Upper lobe of right lung (tissue), 1 donor: ENCODE measurements at places on chromosomes 16 and 17. TPM values are rescaled to one million over a fixed set of nuclear protein-coding genes. Genes with fewer than 3 reads are reported as not detected.

- no peak overlapping the region for H3K27ac ChIP-seq
- H3K4me1 ChIP-seq, result no peaks in the 10 kb centered on the region
- H3K4me3 ChIP-seq, result no peak overlapping the region
- no peak for DNase-seq
- H3K27me3 ChIP-seq, result no peaks in the 10 kb centered on the region
Measured at GRCh38 chr16:66598111-66598510, 6.4 kb upstream of the CMTM3 start.

- H3K27ac ChIP-seq, result peak overlapping the region; percentile 99
- no peaks in the 10 kb centered on the region for H3K27me3 ChIP-seq
- peaks cover 44% of the 10 kb centered on the region for H3K4me1 ChIP-seq
- peak; percentile 77 for DNase-seq
- H3K36me3 ChIP-seq, result peaks cover 8% of the 10 kb centered on the region
Measured at GRCh38 chr17:4142107-4142900, 526 bp downstream of the ZZEF1 start.

GRCh38 chr17:44776628-44777393 lies 18.0 kb downstream of the ADAM11 start:
- H3K4me1 ChIP-seq, result peaks cover 17% of the 10 kb centered on the region
- no peaks in the 10 kb centered on the region for H3K36me3 ChIP-seq

Gene KRT15
- 24.3 TPM for total RNA-seq

- peaks cover 43% of the 10 kb centered on the region for H3K36me3 ChIP-seq
- H3K4me1 ChIP-seq, result no peaks in the 10 kb centered on the region
- no peaks in the 10 kb centered on the region for H3K27me3 ChIP-seq
Measured at GRCh38 chr17:78853926-78854394, 13.3 kb upstream of the USP36 start.

Gene ADAM11
- 0.43 TPM for total RNA-seq

GRCh38 chr16:77679391-77679790 lies 42.9 kb upstream of the NUDT7 start:
- H3K27me3 ChIP-seq, result no peaks in the 10 kb centered on the region
- no peak overlapping the region for H3K4me3 ChIP-seq
- no peak for DNase-seq
- no peaks in the 10 kb centered on the region for H3K36me3 ChIP-seq
- peaks cover 3% of the 10 kb centered on the region for H3K4me1 ChIP-seq

DNA sequence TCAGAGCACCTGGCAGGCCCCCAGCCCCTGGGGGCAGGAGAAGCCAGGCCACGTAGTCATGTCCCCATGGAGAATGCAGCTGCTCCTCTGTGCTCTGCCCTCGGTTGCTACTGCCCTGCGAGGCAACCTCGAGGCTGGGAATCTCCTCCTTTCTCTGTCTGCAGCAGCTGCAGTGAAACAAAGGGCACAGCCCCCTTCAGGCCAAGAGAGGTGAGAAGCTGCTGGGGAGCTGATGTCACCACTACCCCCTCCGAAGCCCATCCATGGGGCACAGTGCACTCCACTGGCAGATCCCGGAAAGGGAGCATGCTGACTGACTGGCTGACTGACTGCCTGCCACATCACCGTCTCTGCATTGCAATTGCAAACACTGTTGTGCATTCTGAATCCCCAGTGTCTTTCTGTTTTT lies 103.7 kb downstream of the GRIN2A start:
- H3K27ac ChIP-seq, result no peak overlapping the region
- no peak for DNase-seq
- H3K27me3 ChIP-seq, result no peaks in the 10 kb centered on the region
- peaks cover 8% of the 10 kb centered on the region for H3K4me1 ChIP-seq
- H3K36me3 ChIP-seq, result no peaks in the 10 kb centered on the region
- no peak overlapping the region for H3K4me3 ChIP-seq

DNA sequence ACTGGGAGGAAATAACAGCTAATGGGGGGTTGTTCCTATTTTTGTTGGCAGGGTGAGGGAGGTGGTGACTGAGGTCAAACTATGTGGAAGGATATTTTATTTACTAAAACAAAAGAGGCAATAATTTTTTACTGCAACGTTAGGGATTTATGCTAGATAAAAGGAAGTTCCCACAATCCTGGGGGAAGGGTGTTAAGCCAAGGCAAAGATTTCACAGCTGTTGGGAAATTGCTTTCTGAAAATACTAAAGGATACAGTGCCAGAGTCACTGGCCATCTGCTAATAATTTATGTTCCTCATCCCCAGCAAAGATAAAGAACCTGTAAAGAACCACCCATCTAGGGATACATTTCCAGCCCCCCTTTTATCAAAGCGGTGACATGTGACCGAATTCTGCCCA lies 756.0 kb upstream of the RBFOX1 start:
- no peaks in the 10 kb centered on the region for H3K27me3 ChIP-seq
- no peak overlapping the region for H3K4me3 ChIP-seq
- no peak overlapping the region for H3K27ac ChIP-seq
- no peaks in the 10 kb centered on the region for H3K36me3 ChIP-seq
- no peak for DNase-seq
- H3K4me1 ChIP-seq, result no peaks in the 10 kb centered on the region

- no peak for DNase-seq
- no peak overlapping the region for H3K27ac ChIP-seq
- no peaks in the 10 kb centered on the region for H3K4me1 ChIP-seq
- H3K27me3 ChIP-seq, result no peaks in the 10 kb centered on the region
- no peaks in the 10 kb centered on the region for H3K36me3 ChIP-seq
Measured at GRCh38 chr16:55379876-55380390, 55.9 kb downstream of the IRX6 start.

GRCh38 chr16:85146922-85147651 lies 34.8 kb upstream of the CIBAR2 start:
- H3K27ac ChIP-seq, result peak overlapping the region; percentile 65
- no peaks in the 10 kb centered on the region for H3K36me3 ChIP-seq
- peaks cover 5% of the 10 kb centered on the region for H3K4me1 ChIP-seq
- H3K4me3 ChIP-seq, result no peak overlapping the region
- DNase-seq, result no peak
- no peaks in the 10 kb centered on the region for H3K27me3 ChIP-seq

Gene APOBR
- 17.7 TPM for total RNA-seq

DNA sequence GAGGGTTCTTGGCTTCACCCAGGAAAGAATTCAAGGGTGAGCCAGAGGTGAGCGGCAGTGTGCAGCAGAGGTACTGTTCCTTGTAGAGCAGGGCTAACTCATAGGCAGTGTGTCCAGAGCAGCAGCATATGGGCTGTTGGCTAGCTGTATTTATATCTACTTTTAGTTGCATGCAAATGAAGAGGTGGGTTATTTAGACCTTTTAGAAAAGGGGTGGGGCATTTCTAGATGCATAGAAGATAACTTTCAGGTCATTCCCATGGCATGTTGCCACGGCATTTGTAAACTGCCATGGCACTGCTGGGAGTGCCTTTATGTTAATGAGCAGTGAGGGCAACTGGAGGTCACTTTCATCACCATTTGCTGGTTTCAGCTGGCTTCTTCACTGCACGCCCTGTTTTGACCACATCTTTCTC lies 141.0 kb downstream of the STX8 start:
- DNase-seq, result no peak
- no peaks in the 10 kb centered on the region for H3K36me3 ChIP-seq
- peaks cover 9% of the 10 kb centered on the region for H3K4me1 ChIP-seq
- no peak overlapping the region for H3K27ac ChIP-seq
- no peaks in the 10 kb centered on the region for H3K27me3 ChIP-seq

Gene FAM171A2
- total RNA-seq, result 1.8 TPM

GRCh38 chr17:841313-841712 lies 59.2 kb downstream of the MRM3 start:
- H3K27me3 ChIP-seq, result no peaks in the 10 kb centered on the region
- DNase-seq, result no peak
- peaks cover under 1% of the 10 kb centered on the region for H3K4me1 ChIP-seq
- no peak overlapping the region for H3K4me3 ChIP-seq
- no peaks in the 10 kb centered on the region for H3K36me3 ChIP-seq

- H3K27me3 ChIP-seq, result no peaks in the 10 kb centered on the region
- DNase-seq, result no peak
- no peaks in the 10 kb centered on the region for H3K4me1 ChIP-seq
- H3K4me3 ChIP-seq, result no peak overlapping the region
- H3K36me3 ChIP-seq, result no peaks in the 10 kb centered on the region
Measured at GRCh38 chr16:86277221-86277620, 233.1 kb upstream of the FOXF1 start.

- no peak overlapping the region for H3K27ac ChIP-seq
- no peaks in the 10 kb centered on the region for H3K36me3 ChIP-seq
- H3K4me3 ChIP-seq, result no peak overlapping the region
- H3K4me1 ChIP-seq, result no peaks in the 10 kb centered on the region
- no peak for DNase-seq
Measured at GRCh38 chr17:73064084-73064938, 28.2 kb downstream of the SLC39A11 start.

GRCh38 chr16:19167710-19168370 lies at the start of gene SYT17:
TSS of gene SYT17 (plus strand) at chr16:19168240. CDS start at chr16:19168647, 407 bp downstream.
- no peaks in the 10 kb centered on the region for H3K27me3 ChIP-seq
- peak within 1 kb of the TSS; percentile 84 for H3K27ac ChIP-seq
- DNase-seq, result peak; percentile 92
- H3K36me3 ChIP-seq, result no peaks in the 10 kb centered on the region
- H3K4me3 ChIP-seq, result peak within 1 kb of the TSS; percentile 66

Gene SLC52A1
- 0.26 TPM for total RNA-seq

Gene DBNDD1
- total RNA-seq, result 7.0 TPM

DNA sequence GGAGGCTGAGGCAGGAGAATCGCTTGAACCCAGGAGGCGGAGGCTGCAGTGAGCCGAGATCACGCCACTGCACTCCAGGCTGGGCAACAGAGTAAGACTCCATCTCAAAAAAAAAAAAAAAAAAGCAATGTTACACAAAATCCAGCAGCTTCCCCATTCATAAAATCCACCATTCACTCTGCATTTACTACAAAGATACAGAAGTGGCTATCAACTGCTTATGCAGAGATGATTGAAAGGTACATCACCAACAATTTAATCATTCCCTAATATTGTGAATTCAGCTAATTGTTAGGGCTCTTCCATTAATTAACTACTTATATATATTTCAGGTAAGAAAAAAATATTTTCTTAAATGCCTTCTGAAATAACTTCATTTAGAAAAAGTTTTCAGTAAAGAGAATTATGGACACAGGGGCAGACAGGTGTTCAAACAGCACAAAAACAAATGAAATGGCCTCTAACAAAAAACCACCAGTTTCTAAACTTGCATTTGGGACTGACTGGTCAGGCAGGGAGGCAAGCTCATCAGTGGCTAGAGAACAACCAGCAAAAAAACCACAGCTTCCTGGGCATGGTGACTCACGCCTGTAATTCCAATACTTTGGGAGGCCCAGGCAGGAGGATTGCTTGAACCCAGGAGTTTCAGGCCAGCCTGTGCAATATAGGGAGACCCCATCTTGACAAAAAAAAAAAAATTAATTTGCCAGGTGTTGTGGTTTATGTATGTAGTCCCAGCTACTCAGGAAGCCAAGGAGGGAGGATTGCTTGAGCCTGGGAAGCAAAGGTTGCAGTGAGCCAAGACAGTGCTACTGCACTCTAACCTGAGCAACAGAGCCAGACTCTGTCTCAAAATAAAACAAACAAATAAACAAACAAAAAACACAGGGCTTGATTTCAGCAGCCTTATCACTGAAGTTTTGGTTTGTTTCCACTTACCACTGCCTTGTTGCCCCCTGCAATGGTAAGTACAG lies 26.3 kb downstream of the ERN1 start:
- no peaks in the 10 kb centered on the region for H3K27me3 ChIP-seq
- no peak for DNase-seq
- H3K4me3 ChIP-seq, result no peak overlapping the region
- H3K4me1 ChIP-seq, result peaks cover 11% of the 10 kb centered on the region
- no peak overlapping the region for H3K27ac ChIP-seq

DNA sequence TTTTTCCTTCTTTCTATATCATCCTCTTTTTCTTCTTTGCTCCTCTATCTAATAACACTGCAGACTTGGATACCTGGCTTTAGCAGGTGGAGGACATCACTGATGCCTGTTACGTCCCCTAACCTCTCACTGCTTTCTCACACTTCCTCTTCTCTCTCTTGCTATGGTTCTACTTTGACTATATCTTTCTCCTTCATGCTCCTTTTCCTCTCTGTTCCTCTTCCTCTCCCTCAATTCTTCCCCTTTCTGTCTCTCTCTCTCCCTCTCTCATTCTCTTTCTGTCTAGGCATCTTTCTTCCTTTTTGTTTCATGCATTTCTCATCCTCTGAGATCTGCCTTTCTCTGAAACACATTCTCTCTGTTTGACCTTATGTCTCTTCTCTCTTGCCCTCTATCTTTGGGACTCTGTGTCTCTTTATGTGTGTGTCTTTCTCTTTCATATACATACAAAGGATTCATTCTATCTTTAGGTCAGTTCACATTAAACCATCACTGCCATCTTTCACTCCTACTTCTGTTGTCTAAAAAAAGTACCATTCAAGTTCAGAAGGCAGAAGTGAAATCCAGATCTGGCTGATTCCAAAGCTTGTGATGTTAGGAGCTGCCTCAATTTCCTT lies 353.7 kb downstream of the SHISA9 start:
- no peaks in the 10 kb centered on the region for H3K4me1 ChIP-seq
- no peak overlapping the region for H3K4me3 ChIP-seq
- no peak overlapping the region for H3K27ac ChIP-seq

Gene NOS2
- total RNA-seq, result 0.55 TPM

DNA sequence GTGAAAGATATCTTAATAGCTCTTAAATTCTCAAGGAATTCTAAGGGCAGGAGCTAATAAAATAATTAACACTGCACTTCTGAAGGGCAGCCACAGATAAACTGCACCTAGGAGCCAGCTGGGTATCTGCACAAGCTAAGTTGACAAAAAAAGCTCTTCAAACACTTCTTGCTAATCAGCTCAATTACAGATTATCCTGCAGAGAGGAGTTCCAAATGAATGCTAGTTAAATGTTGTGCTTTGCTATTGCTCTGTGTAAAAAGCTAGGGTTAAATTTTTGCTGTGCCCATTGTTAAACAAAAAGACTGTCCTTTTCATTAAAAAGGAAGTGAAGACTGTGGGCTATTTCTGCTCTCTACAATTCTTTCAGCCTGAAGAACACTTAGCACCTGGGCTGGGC lies 158.5 kb upstream of the SHISA6 start:
- H3K27ac ChIP-seq, result no peak overlapping the region
- no peaks in the 10 kb centered on the region for H3K36me3 ChIP-seq
- no peak overlapping the region for H3K4me3 ChIP-seq
- H3K4me1 ChIP-seq, result no peaks in the 10 kb centered on the region

DNA sequence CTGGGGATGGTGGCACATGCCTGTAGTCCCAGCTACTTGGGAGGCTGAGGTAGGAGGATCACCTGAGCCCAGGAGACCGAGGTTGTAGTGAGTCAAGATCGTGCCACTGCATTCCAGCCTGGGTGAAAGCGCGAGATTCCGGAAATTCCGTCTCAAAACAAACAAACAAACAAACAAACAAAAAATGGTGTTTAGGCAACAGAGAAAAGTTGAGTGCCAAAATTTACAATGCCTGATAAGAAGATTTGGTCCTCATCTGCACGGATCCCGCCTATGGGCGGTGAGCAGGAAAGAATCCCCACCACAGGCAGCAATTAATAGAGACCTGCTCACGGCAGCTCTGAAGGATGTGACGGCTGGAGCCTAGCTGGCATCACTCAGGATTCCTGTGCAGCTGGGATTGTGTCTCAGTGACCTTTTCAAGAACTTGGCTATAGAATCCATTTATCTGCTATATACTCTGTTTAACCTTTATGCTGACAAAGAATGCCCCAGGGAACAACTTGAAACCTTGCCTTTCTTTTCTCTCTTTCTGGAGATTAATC lies 14.0 kb upstream of the TEX2 start:
- H3K27me3 ChIP-seq, result no peaks in the 10 kb centered on the region
- H3K4me3 ChIP-seq, result no peak overlapping the region
- H3K36me3 ChIP-seq, result no peaks in the 10 kb centered on the region
- DNase-seq, result no peak
- peak overlapping the region; percentile 39 for H3K27ac ChIP-seq

GRCh38 chr17:72404872-72405271 lies 284.1 kb downstream of the SOX9 start:
- no peaks in the 10 kb centered on the region for H3K27me3 ChIP-seq
- H3K27ac ChIP-seq, result no peak overlapping the region
- no peak overlapping the region for H3K4me3 ChIP-seq
- no peak for DNase-seq
- no peaks in the 10 kb centered on the region for H3K36me3 ChIP-seq

Gene GSG1L
- 1.6 TPM for total RNA-seq
